ENCODE measurements at places on chromosomes 4 and X. TPM values are rescaled to one million over a fixed set of nuclear protein-coding genes. Genes with fewer than 3 reads are reported as not detected.
A peak's percentile ranks its signal among the peaks of the same experiment; 100 is the strongest.

DNA sequence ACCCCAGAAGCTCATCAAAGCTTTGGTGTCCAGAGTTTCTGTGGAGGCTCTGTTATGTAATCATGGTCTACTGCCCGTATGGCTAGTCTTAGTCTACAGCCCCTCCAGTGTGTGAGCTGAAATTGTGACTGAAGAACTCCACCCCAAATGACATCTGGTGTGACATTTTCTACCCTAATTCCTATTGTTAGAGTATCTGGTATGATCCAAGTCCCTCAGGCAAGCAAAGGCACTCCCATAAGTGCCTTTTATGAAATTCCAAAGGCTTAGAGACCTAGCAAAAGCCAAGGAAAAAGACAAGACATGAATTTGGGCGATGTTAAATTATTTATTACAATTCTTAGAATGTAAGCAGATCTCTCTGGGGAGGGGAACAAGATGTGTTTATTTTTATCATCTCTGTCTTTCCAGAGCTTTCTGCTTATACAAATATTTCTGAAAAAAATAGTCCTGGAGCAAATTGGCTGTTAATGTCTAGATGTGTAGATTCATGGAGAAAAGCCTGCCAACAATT, 417.4 kb downstream of the CCSER1 start:
- no peak for DNase-seq

DNA sequence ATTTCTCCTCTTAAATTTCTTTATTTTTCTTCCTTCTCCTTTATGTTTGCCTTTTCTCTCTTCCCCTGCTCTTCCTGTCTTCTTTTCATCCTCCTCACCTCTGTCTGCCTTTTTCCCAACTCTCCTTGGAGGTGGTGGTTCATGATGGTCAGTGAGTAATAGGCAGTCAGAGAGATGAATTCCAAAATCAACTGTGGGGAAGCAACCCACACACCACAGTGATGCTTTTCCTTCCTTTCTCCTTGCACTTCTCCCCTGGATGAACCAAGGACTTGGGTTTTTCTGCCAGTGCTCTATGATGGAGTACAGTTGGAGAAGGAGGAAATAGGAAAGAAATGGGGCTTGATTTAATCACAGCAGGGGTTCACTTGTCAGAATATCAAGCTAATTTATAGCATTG, 153.8 kb downstream of the DCK start:
- no peak for DNase-seq

- DNase-seq = no peak
These were observed 37.6 kb downstream of the FGFRL1 start for GRCh38 chr4:1048773-1049590.

- DNase-seq = no peak
These were observed 1.6 kb downstream of the TMEM187 start for GRCh38 chrX:153974003-153974725.

DNA sequence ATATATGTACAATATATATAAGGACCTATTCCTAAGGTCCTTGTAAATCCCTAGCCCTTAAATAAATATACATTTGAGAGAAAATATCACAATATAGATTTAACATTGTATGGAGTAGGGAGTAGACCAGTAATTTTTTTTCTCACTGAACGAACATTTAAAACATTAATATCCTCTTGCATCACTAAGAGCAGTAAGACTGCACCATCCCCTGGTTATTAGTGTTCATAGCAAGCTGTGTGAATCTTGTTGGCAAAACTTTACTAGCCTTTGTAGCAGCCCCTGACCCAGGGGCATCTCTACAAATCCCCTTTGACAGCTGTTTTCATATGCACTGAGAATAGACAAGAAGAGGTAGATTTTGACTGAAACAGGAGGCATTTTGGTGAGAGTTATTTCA, 146.5 kb downstream of the IL1RAPL2 start:
- DNase-seq = no peak

GRCh38 chr4:637536-638280, 12.3 kb downstream of the PDE6B start:
- no peak for DNase-seq

OTOP1 gene
- not detected for total RNA-seq

GRCh38 chr4:183098019-183098722, 886 bp upstream of the WWC2 start:
- DNase-seq = no peak

DNA sequence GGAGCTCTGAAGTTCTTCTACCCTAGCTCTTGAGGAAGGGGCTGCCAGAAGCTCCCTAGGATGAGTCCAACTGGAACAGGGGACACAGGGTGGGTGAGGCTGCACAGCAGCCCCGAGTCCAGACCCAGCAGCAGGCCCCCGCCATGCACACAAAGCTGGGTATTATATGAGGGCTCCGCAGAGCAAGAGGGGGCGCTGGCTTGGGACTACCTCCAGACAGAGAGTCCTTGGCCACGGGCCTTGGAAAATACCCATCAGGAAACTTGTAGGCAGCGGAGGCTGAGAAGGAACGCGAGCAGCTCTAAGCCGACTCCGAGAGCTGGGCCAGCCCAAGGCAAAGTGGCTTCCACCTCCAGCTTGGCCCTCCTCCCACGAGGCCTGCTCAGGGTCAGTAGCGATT, 8.1 kb downstream of the HCFC1 start:
- DNase-seq = no peak

DNA sequence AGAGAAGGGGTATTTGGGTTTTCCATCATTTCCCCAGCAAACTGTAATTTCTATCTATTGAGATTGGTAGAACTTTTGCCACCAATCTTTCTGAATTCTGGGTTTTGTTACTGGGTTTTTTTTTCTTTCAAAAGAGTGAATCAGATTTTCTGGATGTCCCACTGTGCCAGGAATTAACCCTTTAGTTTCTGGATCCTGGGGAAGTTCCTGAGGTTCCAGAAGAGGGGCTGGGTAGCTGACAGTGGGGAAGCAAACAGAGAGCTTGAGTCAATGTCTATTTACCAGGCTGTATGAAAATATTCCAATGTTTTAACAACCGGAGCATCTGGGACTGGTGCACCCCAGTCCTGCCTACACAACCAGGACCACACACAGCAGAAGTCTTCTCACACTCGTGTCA, 25.8 kb upstream of the SOD3 start:
- DNase-seq = no peak

DNA sequence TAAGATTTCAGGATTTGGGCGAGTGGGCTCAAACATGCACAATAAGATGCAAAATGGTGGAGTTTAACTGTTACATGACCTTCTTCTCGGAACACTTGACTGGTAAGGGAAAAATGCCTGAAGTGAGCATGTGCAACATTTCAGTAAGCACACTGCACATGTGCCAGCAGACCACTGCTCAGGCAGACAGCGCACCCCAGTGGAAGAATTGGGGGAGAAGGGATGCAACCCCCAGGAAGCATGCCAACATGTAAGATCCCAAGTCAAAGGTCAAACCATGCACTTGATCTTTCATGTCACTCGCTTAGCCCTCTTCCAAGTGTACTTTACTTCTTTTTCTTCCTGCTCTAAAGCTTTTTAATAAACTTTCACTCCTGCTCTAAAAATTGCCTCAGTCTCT, 256.3 kb downstream of the CENPC start:
- no peak for DNase-seq

DNA sequence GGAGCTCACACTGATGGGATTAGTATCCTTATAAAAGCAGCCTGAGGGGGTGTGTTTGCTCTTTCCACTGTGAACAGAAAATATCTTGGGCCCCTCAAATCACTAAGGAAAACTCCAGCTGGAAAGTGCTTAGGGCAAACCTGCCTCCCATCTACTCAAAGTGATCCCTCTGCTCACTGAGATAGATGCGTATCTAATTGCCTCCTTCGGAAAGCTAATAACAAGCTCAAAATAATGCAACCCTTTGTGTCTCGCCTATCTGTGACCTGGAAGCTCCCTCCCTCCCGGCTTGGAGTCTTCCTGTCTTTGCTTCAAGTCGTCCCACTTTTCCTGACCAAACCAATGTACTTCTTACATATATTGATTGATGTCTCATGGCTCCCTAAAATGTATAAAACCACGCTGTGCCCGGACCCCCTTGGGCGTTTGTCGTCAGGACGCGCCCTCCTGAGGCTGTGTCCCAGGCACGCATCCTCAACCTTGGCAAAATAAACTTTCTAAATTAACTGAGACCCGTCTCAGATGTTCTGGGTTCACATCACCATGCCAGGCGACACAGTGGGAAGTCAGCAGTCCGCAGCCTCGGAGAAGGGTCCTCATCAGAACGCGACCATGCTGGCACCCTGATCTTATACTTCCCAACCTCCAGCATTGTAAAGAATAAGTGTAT, 34.1 kb upstream of the SORCS2 start:
- peak; percentile 20 for DNase-seq

GRCh38 chrX:12721042-12721441, 70.2 kb upstream of the PRPS2 start:
- DNase-seq = no peak

DNA sequence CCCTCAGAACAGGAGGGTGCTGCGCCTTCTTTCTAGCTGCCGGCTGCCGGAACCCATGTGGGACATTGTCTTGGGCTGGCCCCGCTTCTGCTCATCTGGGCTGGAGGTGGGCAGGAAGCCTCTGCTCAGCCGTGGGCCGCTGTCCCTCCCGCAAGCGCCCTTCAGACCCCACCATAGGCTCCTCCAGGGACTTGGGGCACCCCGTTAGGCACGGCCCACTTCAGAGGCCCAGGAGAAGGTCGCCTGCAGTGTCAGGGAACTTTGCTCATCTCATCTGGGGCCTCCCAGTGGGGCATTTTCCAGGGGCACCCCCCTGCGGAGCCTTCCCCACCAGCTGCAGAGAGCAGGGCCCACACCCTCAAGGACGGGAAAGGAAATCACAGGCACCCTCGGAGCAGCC, 32.9 kb downstream of the DOK7 start:
- no peak for DNase-seq

- no peak for DNase-seq
These were observed 16.6 kb upstream of the CXCL3 start for GRCh38 chr4:74055096-74055495.

GRCh38 chr4:38818441-38818976, 13.9 kb upstream of the TLR1 start:
- no peak for DNase-seq

STK32B gene
- 0.69 TPM for total RNA-seq

GRCh38 chr4:7190691-7191545, 1.4 kb upstream of the SORCS2 start:
- no peak for DNase-seq

- no peak for DNase-seq
These were observed 118.5 kb downstream of the PLS3 start for GRCh38 chrX:115679460-115679859.

GRCh38 chr4:36163198-36163597, 81.1 kb downstream of the ARAP2 start:
- DNase-seq = no peak

- DNase-seq = no peak
These were observed 240.0 kb downstream of the FRMPD4 start for GRCh38 chrX:12378253-12378652.

CCSER1 gene
- 7.2 TPM for total RNA-seq

DNA sequence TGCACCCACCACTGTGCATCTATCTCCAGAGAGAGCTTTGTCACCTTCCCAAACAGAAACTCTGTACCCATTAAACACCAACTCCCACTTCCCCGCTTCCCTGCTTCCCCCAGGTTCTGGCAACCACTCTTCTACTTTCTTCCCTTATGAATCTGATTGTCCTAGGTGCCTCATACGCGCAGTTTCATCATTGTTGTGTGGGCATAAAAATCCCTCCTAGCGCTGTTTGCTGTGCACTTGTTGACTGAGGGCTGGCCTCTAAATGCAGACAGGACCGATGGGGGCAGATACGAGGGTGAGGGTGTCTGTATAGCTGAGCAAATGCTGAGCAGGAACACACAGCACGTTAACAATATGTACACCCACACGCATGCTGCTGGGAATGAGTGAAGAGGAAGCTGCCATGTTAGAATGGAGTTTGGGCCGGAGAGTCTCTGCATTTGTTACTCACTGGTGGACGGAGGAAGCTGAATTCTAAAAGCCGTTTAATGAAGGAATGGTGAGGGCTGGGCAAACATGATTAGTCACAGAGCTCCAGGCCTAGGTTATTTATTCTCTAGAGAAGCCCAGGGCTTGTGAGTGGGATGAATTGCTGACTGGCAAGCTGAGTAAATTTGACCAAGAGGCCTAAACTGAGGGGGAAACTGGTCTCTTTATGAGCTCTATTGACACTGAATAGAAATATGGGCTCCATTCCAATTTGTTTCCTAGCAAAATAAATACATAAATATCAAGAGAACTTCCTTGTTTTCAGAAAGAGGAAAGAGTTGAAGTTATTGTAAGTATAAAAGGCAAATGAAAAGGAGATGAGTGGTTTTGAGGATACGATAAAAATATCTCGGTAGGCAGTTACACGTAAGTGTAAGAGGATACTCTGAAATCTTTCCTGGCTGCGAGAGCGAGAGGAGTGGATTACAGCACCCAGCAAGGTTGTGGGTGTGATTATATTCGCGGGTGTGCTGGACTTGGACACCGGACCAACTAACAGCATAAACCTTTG, 95.9 kb upstream of the RPS6KA3 start:
- DNase-seq = no peak

GRCh38 chr4:184395971-184396391, 78.4 kb downstream of the IRF2 start:
- DNase-seq = no peak

BMPR1B gene
- total RNA-seq = 2.6 TPM

SERPINA7 gene
- not detected for total RNA-seq

FGF5 gene
- 0.07 TPM for total RNA-seq
